Activated CD4-positive, alpha-beta T cell treated with anti-CD3 and anti-CD28 coated beads for 36 hours (primary cell): ENCODE measurements at places on chromosomes 5 and 9.

DNA sequence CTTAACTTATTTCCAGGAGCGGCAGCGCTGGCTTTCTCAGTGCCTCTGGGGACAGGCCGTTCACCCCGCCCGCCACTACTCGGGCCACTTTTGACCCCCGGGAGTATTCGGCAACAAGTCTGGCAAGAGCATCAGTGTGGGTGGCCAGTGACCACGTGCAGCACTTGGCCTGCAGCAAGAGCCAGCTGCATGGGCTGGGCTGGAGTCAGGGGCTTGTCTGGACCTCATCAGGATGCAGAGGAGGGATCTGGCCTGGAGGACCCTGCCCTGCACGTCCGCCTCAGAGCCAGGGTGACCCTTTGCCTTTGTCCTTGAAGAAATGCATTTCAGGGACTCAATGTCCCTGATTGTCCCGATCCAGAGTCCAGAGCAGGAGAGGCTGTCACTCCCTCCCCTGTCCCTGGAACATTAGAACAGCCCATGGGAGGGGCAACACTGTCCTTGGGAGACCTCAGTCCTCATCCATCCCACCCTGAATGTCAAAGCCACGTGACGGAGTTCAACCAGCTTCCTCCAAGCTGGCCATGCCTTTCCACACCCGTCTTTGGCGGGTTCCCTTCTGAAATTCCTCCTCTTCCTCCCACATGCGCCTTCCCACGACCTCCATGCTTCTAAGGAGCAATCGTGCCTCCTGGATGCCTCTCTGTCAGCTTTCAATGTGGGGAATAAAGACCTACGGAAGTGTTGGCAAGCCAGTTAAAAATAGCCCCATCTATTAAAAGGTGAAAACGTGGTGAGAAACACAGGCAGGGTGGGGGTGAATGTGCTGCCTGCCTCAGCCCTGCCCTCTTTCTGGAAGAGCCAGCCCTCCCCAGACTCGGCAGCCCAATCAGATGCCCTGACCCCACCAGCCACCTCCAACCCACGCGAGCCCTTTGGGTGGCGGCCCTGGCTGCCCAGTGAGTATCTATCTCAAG lies 99.0 kb downstream of the OLFM1 start:
- DNase-seq = no peak

- peak; percentile 67 for DNase-seq
Measured at GRCh38 chr9:93827545-93828330, 127.4 kb downstream of the BARX1 start.

GRCh38 chr5:12936221-12936620 lies 1008.3 kb downstream of the DNAH5 start:
- DNase-seq = no peak

DNA sequence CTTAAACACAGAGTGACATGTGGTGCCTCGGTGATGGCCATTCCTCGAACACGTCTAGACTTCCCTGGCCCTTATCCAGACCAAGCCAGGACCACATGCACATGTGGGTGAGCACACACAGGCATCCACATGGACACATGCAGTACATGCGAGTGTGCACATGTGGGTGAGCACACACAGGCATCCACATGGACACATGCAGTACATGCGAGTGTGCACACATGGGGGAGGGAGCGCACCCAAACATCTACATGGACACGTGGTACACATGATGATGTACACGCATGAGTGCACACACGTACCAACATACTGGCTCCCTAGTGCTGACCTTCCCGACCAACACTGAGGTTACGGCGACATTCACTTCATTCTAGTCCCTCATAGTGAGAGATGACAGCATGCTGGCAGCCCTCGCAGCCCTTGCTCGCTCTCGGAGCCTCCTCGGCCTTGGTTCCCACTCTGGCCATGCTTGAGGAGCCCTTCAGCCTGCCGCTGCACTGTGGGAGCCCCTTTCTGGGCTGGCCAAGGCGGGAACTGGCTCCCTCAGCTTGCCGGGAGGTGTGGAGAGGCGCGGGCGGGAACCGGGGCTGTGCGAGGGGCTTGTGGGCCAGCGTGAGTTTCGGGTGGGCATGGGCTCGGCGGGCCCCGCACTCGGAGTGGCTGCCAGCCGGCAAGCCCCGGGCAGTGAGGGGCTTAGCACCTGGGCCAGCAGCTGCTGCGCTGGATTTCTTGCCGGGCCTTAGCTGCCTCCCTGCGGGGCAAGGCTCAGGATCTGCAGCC lies 186.8 kb downstream of the HSPA4 start:
- no peak for DNase-seq

DNA sequence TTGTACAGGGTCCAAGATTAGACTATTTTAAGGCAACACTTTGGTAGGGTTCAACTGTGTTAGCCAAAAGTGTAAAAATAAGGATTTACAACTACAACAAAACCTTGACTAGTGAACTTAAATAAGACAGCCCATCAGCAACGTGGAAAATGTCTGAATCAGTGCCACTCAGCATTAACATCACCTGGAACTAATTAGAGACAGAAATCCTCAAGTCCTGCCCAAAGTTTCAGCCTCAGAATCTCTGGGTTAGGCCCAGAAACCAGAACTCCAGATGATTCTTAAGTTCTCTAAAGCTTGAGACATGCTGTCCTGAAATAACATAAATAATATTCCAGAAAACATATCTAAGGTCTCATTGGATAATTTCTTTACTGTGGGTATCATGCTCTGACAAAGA lies 118.6 kb downstream of the SEMA6A start:
- DNase-seq = no peak

DNA sequence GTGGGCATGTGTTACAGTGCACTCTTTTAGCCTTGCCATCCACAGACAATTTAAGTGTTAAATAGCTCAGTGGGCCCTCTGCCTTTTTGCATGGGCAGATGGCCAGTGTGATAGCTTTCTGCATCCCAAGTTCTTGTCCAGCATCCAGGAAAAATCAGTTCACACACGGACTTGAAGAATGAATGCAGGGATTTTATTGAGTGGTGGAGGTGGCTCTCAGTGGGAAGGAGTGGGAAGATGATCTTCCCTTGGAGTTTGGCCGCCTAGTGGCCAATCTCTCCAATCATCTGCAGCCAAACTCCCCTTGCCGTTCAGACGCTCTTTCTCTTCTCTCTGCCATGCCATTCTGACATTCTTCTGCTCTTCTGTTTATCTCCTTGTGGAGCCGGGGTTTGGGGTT lies 322.4 kb upstream of the GRAMD2B start:
- no peak for DNase-seq

- no peak for DNase-seq
Measured at GRCh38 chr5:153136910-153137614, 353.4 kb upstream of the GRIA1 start.

DNA sequence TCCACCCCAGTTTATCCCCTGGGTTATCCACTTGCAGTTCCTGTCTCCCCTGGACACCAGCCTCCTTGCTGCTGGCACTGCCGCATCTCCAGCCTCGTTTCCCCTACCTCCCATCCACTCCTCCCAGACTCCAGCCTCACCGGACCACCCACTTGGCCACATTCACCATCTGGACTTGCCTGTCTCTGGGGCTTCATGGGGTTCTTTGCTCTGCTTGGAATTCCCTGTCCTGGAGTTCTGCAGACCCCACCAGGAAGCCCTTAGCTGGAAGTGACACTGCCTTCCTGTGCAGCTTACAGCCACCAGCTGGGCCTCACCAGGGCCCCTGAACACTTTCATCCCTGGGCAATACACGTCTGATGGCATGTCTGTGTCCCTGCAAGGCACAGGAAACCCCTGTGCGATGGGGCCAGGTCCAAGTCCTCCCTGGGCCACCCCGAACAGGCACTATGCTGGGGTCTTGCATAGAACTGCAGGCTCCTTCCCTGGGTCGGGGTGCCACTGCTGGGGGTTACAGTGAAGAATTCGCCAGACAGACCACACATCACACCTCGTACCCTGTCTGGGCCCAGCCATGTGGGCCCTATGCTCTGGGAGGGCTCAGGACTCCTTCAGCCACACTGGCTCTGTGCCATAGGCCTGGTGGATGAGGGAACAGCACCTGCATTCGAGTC lies 3.0 kb downstream of the FLT4 start:
- DNase-seq = no peak

DNA sequence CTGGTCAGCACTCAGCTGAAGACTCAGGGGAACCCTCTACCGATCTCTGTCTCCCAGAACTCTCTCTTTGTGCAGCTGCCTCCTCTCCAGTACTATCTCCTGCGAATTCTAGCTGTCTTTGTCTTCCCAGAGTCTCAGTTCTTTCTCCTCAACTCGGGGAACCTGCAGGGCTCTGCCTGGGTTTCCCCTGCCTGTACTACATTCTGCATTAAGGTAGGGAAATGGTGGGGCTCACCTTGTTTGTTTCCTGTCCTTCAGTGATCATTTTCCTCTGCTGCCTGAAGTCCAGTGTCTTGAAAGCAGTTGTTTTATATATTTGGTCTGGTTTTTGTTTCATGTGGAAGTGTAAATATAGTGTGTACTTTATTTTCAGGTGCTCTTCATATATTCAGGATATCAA lies 43.1 kb upstream of the IGFBPL1 start:
- no peak for DNase-seq

DNA sequence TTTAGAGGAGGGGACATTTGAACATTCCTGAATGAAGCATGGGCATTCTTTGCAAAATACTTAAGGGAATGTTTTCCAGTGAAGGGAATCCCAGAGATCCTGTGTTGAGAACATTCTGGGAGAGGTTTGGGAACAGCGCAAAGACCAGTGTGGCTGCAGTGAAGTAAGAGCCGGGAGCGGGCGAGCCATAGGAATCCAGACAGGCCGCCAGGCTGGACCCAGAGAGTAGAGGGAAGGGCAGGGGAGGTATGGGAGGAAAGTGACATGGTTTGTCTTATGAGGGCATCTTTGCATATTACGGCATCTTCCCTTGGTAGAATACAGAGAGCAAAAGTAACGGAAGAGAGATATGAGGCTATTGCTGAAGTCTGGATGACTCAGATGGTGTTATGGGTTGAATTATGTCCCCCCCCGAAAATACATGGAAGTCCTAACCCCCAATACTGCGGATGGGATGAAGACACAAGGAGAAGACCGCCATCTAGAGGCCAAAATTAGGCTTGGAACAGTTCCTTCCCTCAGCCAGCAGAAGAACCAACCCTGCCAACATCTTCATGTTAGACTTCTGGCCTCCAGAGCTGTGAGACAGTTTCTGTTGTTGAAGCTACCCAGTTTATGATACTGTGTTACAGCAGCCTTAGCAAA lies 268.2 kb downstream of the MAST4 start:
- peak; percentile 37 for DNase-seq

GRCh38 chr9:110820381-110820780 lies 151.8 kb downstream of the MUSK start:
- no peak for DNase-seq

GRCh38 chr9:14107495-14107894 lies 206.4 kb downstream of the NFIB start:
- DNase-seq = no peak

DNA sequence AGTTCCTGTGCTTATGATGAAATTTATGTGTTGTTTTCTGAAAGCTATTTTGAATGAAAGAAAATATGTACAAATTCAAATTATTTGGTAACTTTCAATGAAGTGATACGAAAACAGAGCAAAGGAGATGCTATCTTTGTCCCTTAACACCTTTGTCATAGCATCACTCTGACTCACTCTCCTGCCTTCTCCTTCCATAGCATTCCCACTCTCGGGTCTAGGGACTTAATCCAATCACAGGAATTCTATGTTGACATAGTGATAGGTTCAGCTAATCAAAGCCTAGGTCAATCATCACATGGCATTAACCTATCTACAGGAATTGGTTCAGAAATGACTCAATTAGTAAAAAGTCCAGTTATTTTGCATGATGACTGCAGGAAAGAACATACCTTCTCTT lies 464.7 kb upstream of the RORB start:
- no peak for DNase-seq

GRCh38 chr5:122236270-122237040 lies 75.6 kb upstream of the SNCAIP start:
- no peak for DNase-seq

DNA sequence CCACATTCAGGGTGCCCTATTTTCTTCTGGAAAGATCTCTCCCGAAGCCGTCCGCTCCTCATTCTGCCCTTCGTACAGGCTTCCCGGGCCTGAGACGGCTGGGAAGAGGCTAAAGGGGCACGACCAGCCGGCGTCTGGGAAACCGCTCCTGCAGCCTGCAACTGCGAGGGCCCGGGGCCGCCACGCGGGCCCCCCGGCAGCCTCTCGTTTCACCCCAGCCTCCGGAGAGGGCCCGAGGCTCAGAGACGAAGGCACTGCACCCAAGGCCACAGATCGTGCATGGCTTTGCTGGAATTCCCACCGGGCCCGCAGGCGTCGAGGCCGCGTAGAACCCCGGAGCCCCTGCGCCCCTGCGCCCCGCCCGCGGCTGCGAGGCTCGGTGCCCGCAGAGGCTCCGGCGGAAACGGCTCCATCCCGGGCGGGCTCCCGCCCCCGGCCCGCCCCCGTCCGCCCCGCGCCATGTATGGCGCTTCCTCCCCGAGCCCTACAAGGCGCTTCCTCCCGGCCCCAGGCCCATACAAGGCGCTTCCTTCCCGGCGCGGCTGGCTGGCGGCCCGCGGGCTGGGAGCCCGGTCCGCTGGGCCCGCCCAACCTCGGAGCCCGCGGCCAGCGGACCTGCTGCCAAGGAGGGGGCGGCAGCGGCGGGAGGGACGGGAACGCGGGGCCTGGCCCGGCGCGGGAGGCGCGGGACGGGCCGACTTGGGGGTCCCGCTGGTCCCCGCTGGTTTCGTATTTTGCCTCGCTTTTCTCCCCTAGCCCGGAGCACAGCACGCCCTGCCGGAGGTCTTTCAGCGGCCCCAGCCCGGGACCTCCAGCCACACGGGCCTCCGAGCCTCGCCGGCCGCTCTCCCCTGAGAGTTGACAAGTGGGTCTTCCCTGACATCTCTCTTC lies 26.6 kb downstream of the EGR1 start:
- DNase-seq = peak; percentile 92

DNA sequence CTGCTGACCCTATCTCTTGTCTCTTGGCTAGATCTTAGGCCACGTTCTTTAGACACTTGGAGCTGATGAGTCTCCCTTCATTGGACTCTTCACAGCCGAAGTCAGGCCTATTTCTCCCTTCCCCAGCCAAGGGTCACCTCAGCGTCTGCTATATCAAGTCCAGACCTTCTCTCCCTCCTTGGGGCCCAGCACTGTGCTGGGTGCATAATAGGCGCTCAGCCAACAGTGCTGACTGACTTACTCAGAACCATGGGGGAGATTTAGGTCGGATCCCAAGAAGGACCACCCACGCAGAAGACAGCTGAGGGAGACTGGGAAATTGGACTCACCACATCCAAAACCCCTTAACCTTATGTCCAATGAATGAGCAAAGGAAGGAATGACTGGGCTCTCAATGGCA lies 5.6 kb upstream of the AMBP start:
- no peak for DNase-seq

GRCh38 chr9:98888801-98889421 lies 54.8 kb upstream of the COL15A1 start:
- no peak for DNase-seq

- no peak for DNase-seq
Measured at GRCh38 chr9:85727500-85727899, 14.3 kb downstream of the AGTPBP1 start.
